ENCODE measurements at places on chromosomes 5 and 9.
A peak's percentile ranks its signal among the peaks of the same experiment; 100 is the strongest.

GRCh38 chr5:141846031-141846430 is 32.2 kb downstream of the PCDH1 start:
- peak; percentile 60 for DNase-seq

DNA sequence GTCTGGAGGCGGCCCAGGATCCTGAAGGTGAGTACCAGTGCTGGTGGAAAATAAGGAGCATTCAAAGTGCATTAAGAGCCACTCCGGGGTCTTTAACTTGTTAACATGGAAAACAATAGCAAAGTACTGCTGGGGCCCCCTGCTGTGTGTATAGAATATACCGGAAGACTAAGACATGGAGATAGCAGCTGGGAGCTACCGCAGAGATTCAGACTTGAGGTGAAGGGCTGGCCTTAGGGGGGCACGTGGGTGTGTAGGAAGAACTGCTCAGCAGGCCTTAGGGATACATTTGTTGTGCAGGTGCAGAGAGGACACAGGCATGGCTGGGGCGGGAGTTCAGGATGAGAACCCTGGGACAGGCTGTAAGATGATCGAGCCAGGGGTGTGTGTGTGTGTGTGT is 1.2 kb upstream of the DMRT1 start:
- DNase-seq, result no peak

GRCh38 chr9:136691316-136692184 is 4.3 kb upstream of the AGPAT2 start:
- DNase-seq, result no peak

DNA sequence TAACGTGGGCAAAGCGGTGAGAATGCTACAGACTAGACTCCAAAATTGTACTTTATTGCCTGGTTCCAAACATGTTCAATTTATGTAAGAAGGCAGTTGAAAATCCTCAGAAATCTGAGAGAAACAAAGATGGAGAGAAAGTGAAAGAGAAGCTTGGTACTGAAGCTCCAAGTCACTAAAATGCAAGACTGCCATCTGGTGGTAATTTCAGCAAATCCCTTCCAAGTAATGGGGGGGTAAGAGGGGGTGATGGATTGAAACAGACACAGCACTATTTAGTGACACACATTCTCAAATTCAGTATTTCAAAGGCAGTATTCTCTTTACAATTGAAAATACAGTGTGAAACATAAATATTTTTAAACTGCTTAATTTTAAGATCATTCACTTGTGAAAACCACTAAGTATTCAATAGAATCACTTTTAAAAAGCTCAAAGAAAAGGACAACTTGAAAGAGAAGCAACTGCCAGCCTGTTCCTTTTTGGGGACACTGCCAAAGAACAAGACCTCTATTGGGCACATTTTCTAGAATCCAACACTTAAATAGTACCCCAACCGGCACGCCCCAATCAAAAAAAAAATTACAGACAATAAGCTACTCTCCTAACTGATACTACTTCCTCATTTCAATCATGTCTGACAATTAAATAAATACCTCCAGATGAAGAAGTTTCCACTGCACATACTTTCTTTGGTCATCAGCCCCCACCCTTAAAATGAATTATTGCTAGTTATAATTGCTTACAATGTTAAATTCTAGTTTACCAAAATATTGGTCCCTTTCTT is 131.5 kb downstream of the AGTPBP1 start:
- peak; percentile 62 for DNase-seq

DNA sequence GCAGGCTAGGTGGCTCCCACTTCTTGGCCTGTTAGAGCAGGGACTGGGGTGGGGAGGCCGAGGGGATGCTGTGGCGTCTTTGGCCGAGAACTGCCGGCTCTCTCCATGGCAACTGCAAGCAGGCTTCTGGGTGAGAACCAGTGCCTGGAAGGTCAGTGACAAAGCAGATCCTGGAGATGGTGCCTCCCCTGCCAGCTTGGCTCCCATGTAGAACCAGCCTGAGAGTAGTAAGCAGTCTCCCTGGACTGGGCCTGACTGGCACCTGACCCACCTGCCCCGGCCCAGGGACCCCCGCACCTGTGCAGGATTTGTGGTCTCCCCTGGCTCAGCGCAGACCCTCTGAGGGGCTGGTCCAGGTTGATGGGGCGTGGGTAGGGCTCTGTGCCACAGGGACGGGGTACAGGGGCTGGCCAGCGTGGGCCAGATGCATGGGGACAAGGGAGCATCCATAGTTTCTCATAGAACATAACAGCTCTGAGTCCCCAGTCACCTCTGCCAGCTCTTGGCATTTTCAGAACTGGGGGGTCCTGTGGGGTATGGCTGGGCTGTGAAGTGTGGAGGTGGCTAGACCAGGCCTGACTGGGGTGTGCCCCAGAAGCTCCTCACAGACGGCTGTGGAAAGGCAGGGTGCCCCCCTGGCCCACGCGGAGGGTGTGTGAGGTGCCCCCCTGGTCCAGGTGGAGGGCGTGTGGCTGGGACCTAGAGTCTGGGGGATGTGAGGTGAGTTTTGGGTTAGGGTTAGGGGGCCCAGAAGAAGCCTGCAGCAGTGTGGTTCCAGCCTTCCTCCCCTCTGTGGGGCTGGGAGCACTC is 22.2 kb downstream of the CACNA1B start:
- no peak for DNase-seq

- DNase-seq, result no peak
These were observed 112.2 kb upstream of the LHFPL2 start for GRCh38 chr5:78760770-78761169.

- no peak for DNase-seq
These were observed 452.5 kb upstream of the RIOK2 start for GRCh38 chr5:97635553-97635952.

DNA sequence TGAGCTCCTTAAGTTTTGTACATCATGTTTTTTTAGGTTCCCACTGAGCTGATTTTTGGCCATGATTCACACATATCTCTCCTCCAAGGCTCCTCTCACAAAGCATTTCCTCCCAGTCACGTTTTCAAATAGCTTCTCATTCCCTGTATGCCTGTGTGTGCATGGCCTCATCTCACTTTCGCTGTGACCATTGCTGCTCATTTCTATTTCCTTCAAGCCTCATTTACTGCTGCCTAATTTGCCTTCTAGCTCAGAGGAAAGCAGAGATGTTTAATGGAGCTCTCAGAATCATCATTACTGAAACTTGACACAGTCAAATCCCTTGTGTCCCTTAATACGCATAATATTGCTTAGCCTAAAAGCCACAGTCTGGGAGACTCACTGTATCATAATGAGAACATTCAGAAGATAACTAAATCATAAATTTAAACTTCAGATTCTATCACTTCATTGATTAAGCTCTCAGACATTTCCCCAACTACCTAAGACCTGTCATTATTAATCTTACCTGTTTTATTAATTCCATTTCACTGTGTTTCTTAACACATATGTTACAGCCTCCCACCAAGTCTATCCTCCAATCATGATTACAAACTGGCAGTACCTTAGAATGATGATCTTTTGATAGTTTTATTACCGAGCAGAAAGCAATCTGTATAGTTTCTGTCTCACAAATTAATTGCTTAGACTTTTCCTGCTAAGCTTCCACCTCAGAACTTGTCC is 278.3 kb upstream of the PTGER4 start:
- no peak for DNase-seq

GRCh38 chr9:99241106-99241505 is 19.0 kb downstream of the SEC61B start:
- no peak for DNase-seq

DNA sequence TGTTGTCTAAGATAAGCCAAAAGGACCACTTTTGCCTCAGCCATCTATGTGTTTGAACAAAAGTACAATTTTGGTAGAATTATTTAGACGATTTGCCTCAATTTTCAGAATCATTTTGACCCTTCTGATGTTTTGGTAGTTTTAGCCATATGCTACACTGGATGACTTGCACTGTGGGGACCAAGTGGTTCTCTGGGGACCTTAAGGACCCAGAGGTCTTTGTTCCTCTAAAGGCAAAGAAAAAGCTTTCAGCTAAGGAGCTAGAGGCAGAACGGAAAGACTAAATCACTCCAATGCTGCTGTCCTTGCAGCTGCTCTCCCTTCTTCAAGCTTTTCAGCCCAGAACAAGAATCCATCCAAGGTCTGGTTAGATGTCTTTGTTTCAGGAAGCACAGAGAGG is 51.0 kb upstream of the APC start:
- no peak for DNase-seq

GRCh38 chr5:149732324-149733128 is 2.4 kb downstream of the PPARGC1B start:
- DNase-seq, result no peak

GRCh38 chr9:8456344-8456743 is 656.8 kb upstream of the DMAC1 start:
- no peak for DNase-seq

DNA sequence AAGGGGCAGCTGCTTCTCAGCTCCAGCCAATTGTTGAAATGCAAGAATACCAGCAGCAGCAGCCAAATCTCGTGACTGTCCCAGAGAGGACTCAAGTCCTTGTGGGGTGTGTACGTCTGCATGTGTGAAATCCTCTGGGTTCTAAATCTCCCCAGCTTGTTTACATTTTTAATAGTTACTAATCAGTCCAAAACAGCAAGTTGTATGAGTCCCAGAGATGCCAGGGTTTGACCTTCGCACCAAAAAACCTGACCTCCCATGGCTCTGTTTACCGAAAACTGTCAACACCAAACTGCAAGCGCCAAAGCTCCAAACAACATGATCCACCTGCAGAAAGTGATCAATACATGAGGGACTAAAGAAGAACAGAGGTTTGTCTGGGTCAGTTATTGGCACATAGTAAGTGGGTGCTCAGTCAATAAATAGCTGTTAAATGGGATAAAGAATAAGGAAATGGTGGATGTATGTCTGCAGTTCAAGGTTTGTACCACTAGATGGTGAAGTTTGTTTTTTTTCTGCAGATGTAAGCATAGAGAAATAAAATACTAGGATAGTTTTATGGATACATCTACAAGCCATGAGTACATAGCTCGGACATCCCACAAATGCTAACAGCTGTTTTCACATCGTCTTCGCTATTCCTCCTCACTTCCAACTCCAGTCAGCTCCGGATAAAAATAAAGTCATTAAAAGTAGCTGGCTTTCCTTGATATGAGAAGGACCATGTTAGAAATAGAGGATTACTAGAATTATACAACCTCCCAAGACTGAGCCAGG is 85.3 kb upstream of the ADRB2 start:
- peak; percentile 31 for DNase-seq

DNA sequence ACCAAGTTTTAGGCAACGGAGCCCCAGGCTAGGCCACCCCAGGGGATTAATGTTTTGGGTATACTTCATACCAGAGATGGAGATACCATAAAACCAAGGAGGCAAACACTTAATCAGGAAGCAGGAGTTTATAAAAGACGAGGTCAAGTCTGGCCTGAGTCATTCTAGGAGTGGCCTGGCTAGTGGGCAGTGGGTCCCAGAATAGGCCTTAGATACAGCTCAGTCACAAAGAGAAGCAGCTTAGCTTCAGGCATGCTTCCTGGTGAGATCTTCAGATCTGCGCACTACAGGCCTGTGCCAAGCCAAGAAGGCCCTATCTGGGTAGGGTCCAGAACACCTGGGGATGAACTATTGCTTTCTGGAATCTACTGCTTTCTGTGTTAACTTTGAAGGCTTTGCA is 20.6 kb upstream of the NR5A1 start:
- no peak for DNase-seq

DNA sequence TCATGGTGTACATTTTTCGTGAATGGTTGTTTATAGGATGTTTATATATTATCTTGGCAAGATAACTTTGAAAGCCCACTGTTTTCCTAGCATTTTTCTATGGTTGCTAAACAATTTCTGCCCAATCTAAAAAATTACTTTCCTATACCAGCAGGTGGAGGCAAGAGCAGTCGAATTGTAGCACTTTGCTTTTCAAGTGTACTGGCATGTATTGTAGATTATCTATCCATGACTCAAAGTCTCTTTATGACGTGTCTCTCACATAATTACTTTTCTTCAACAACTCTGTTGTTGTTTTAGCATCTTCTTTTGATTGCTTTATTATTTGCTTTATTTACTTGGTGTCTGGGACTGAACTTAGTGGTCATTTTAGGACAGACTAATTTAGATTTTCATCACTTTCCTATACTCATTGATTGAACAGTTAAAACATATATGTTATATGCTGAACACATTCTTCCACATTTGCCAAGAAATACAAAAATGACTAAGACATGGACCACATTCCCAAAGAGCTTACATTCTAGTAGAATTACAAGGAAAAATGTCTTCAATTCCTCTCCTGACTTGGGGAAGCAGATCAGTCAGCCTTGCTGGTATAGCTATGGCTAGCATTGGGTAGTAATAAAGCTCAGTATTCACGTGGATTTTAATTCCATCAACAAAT is 20.7 kb downstream of the NLN start:
- no peak for DNase-seq

DNA sequence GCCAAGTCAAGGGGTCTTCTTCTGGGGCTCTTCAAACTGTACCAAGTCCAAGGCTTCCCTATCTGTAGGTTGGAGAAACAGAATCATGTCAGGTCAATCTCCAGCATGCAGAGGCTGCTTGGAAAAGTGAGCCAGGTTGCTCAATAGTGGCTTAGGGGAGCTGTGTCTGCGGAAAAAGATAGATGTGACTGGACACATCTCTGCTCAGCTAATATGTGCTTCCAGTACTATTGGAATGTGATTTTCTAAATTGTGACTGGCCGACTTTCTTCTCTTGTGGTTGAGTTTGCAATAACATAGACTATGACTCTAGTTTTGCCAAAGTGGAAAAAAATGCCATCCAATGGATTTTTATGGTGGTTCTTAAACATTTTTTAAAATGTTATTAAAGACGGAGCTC is 136.7 kb downstream of the BOD1 start:
- no peak for DNase-seq

GRCh38 chr5:1371218-1371971 is 26.5 kb upstream of the CLPTM1L start:
- DNase-seq, result no peak

GRCh38 chr5:10625700-10626472 is 62.0 kb downstream of the ANKRD33B start:
- DNase-seq, result no peak

GRCh38 chr5:181051841-181052671 is 12.0 kb downstream of the BTNL9 start:
- DNase-seq, result no peak

DNA sequence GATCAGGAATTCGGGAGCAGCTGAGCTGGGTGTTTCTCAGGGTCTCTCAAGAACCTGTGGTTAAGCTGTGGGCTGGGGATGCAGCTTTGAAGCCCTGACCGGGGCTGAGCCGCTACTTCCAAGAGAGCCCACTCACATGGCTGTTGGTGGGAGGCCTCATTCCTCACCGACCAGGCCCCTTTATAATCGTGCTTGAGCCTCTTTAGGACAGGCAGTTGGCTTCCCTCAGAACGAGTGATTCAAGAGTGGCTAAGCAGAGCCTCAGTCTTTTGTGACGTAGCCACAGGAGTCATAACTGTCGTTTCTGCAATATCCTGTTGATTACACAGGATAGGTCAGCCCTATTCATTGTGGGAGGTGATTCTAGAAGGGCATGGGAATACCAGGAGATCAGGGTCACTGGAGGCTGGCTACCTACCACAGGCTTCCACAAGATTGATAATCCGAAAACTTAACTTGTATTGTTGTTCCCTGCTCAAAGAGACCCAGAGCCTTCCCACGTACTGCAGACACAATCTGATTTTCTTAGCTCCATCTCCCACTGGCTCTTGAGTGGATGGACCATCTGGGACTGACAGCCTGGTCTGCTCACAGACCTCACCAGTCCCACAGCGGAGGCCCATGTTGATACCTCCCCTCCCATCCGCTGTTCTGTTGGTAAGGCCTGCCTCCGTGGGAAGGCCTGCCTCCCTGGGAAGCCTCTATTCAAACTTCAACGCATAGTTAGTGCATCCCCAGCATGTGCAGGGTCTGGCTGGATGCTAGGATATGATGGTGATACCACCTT is 3.0 kb upstream of the ERGIC1 start:
- no peak for DNase-seq
